Brain pericyte (primary cell): ENCODE measurements at places on chromosomes 5 and 9.

GRCh38 chr5:80667384-80667783, 12.6 kb upstream of the DHFR start:
- DNase-seq, result no peak

GRCh38 chr5:141051521-141051866, 320 bp downstream of the PCDHB1 start:
- DNase-seq, result no peak

- DNase-seq, result no peak
These were observed 49.5 kb downstream of the NR3C1 start for GRCh38 chr5:143354025-143354424.

DNA sequence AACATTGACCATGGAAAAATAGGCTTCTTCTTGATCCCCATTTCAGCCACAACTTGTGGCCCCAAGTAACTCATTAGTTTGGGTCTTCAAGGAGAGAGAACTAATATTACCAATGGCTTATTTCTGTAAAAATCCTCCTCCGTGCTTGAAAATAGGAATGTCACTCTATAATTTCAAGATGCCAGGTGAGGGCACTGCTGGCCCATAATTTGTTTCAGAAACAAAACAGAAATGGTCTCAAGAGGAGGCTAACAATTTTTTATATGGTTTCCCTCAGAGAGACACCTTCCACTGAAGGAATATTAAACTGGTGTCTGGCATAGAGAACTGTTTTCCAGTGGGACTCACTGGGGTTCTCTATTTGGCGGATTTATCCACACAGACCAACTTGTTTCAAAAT, 437.0 kb upstream of the TRPC7 start:
- no peak for DNase-seq

- DNase-seq, result no peak
These were observed 64.3 kb downstream of the ARHGAP26 start for GRCh38 chr5:142834504-142834903.

DNA sequence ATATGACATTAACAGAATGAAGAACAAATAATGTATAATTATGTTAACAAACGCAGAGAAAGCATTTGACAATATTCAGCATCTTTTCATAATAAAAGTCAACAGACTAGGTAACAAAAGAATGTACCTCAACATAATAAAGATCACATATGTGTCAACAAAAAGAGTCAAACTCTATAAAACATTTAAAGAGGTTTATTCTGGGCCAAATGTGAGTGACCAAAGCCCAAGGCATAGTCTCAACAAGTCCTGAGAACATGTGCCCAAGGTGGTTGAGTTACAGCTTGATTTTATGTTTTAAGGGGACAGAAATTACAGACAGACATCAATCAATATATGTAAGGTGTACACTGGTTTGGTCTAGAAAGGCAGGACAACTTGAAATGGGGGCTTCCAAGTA, 19.4 kb downstream of the BTNL8 start:
- no peak for DNase-seq

GRCh38 chr9:96158909-96159575, 142.9 kb downstream of the HSD17B3 start:
- no peak for DNase-seq

- DNase-seq, result no peak
These were observed 6.5 kb downstream of the OGN start for GRCh38 chr9:92397853-92398252.

DNA sequence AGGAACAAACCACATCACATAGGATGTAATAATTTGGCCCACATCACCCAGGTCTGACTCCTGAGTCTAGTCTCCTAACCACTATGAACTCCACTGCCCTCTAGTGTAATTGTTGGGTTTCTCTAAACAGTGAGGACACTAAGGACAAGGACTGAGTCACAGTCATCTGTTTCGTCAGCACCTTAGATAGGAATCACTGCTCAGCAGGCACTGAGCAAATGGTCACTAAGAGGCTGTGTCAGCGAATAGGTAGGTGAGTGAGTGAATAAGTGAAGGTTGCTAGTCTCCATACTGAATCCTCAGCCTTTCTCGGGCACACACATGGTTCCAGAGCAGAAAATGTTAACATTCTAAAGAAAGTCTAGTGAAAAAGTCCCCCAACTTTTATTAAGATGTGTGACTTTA, 278.6 kb downstream of the SPOCK1 start:
- DNase-seq, result no peak

- DNase-seq, result no peak
These were observed 101.7 kb upstream of the FST start for GRCh38 chr5:53378590-53379247.

- no peak for DNase-seq
These were observed 17.5 kb downstream of the UBE2QL1 start for GRCh38 chr5:6465831-6466790.

- no peak for DNase-seq
These were observed 213.1 kb downstream of the MSX2 start for GRCh38 chr5:174937201-174938123.

GRCh38 chr5:1638658-1639400, 115.1 kb upstream of the LPCAT1 start:
- DNase-seq, result no peak

- DNase-seq, result no peak
These were observed 43.1 kb downstream of the LHX2 start for GRCh38 chr9:124054582-124055227.

DNA sequence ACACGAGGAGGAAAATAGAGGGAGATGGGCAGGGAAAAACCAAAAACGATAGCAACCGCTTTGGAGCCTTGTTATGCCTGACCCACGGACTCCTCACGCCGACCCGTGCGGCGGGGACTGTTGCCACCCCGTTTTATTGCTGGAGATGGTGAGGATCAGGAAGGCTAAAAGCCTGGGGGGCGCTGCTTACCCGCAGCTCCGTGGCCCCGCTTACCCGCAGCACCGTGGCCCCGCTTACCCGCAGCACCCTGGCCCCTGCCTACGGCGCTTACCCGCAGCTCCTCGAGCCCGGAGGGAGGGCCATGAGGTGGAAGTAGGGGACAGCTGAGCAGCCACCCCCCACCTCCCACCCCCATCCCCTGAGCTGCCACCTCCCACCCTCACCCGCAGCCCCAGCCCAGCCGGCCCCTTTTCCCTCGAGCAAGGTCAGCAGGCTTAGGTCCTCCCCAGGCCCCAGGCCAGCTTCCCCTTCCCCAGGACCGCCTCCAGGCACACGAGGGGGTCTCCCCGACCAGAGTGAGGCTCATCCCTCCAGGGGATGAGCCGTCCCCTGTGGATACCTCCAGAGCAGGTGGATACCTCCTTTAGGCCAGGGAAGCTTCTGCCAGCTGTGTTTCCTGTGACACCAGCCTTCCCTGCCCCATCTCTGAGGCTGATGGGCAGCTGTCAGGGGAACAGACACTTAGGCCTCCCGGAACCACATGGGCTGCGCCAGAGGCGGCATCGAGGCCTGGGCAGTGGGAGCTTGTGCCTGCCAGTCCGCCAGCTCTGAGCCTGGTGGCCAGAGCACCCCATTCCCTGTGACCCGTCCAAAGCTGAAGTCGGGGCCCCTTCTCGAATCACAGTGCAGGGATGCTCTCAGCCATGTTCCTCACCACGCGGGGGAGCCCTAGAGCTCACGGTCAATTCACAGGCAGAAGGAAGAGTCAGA, 92.3 kb downstream of the LMX1B start:
- DNase-seq, result no peak

GRCh38 chr5:76256116-76256889, 146.8 kb upstream of the IQGAP2 start:
- peak; percentile 7 for DNase-seq

DNA sequence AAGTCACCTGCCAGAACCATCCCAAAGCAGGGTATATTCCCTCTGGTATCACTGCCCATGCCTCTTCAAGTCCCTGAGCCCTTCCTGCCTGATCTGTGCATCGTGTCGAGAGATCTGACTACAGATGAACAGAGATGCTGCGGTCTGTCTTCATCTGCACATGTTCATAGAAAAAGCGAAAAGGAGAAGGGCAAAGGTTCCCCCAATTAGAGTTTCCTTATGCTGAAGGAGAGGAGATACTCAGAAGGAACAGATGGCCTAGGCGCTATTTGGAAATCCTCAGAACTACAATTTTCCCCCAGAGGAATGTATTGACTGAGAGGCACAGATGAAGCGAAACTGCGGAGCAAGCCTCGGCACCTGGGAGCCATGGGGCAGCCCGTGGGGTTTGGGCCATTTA, 170.9 kb downstream of the SEC61B start:
- DNase-seq, result no peak

GRCh38 chr5:159098603-159099436, 896 bp downstream of the EBF1 start:
- DNase-seq, result no peak

DNA sequence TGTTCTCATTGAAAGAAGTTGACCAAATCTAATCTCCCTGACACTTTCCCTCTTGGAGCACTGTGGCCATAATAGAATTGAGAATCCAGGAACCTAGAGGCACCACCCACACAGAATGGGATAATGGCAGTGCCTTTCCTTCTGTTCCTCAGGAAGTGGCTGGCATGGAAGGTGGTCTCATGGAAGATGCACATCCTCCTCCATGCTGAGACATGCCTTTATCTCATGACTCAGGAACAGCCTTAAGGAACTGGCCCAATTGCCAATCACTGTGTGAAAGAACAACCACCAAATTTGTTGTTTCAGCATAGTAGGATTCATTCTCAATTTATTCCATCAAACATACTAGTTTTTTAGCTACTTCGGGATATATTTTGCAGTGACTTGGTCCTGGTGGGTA, 137.5 kb upstream of the RASGRF2 start:
- DNase-seq, result no peak

DNA sequence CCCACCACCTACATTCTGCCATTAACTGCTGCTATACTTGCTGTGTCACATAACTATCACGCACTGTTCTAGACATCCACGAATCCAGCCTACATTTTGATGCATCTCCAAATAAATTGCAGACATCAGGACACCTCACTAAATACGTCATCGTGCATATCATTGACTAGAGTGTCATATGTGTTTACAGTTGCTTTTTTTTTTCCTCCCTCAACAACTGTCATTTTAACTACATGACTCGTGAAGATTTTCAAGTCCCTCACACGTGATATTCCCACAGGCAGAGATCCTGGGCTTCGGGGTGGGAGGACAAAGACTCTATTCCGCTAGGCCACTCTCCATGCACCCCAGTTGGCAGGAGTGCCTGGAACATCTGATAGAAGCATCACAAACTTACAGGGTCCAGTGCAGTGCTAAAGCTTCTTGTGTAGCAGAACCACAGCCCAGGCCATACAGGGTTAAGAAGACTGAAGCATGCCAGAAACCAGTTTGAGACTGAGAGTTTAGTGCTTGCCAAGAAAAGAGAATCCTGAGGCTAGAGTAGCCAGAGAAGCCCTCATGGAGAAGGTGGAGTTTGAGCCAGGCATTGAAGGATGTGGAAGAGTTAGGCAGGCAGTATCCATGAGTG, 1.1 kb downstream of the PCYOX1L start:
- no peak for DNase-seq

DNA sequence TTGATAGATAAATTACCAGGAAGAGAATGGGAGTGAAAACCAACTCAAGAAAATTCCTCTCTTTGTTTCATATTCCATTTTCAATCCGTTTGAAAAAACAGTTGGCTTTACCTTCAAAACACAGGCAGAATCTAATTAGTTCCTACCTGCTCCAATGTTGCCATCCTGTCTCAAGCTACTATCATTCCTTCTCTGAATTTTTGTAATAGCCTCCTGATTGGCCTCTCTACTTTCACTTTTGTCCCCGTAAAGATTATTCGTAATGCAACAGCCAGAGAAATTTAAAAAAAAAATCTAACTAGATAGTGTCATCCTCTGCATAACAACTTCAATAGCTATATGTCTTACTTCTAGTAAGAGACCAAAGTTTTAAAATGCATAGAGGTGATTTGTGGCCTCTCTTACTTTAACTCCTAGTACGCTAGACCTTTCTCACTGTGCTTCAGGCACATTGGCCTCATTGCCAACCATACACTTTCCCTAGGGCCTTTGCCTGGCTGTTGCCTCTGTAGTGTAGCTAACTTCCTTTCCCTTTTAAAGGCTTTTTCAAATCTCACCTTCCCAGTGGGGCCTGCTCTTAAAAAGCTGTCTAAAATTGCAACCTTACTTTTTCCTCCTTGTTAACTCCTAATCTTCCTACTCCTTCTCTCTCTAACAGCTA, 311.3 kb upstream of the GRIN3A start:
- DNase-seq, result no peak

DNA sequence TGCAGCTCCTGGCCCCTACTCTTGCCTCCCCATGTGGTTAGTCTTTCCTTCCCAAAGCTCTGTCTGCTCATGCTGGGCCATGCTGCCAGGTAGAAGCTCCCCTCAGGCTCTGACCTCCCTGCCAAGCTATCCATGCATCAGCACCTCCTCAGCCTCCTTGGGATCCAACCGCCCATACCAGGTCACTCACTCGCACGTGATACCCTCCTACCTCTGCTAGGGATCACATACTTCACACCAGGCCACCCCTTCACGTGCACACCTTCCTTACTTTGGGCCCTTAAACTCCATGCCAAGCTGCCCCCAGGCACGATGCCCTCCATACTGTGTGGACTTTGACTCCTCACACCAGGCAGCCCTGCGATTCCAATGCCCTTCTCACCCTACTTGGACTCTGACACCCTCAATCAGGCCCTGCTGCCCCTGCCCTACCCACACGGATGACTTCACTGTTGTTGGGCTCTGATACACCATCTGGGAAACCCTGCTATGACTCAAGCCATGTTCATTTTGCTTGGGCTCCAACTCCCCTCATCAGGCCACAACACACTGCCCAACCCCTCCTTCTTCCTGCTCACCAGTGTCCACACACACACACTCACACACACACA, 34.1 kb downstream of the ZNF483 start:
- DNase-seq, result no peak

- no peak for DNase-seq
These were observed 2.5 kb downstream of the NHP2 start for GRCh38 chr5:178150977-178151734.

DNA sequence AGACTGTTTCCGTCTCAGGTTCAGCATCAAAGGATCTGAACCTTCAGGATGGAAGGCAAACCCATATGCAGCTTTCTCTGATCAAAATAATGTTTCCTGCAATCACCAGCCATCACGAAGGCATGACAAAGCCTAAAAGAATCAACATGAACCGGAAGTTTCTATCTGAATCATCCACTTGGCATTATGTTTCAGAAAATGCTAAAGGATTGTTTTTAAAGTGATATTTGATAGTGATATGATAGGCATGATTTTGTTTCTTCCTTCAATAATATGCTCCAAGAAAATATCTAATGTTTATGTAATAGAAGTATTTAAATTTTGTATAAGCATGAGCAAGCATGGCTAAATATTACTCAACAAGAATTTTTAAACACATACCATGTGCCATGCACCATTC, 219.6 kb downstream of the PLK2 start:
- DNase-seq, result peak; percentile 13

DNA sequence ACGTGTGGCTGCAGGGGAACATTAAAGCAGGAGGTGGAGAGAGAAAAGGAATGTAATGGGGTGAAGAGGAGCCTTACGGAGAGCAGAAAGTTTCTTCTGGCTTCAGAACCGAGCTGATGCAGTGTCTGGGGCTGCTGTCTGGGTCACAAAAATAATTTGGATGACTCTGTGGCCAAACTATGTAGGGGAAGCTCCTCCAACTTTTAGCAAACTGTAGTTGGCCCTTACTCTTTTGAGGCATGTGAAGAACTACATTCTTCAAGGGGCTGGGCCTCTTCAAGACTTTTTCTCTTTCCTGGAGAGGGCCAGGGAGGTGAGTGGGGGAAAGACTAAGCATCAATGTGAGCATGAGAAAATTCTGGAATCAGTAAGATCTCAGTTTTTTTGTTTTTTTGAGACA, 31.9 kb upstream of the SPARC start:
- no peak for DNase-seq
